LoVo (cell line): ENCODE measurements at places on chromosomes 5 and 9.

DNA sequence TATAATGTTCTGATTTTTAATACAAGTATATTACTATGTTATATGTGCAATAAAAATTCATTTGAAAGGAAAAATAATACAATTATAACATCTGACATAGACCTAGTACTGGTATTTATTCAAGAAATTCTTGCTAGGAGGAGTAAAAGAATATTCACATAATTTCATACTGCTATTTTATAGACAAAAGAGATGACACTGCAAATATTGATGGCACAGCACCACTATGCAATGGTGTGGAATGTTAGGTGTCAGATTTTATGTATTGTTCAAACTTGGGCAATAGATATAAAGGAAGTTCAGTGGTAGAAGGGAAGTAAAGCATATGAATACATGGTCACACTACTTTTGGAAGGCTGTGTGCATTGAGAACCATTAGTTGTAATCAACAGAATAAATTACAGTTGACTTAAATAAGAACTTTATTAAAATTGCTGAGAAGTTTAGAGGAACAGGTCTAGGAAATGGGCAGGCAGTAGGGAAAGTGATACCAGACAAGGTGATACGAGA is 143.9 kb downstream of the OR2K2 start:
- DNase-seq = no peak

- no peak for DNase-seq
Measured at GRCh38 chr5:147396070-147396823, 113.6 kb downstream of the DPYSL3 start.

GRCh38 chr9:134204041-134204440 is 39.7 kb upstream of the RNU6ATAC start:
- no peak for DNase-seq

GRCh38 chr5:121138952-121139351 is 674.9 kb downstream of the PRR16 start:
- DNase-seq = no peak

DNA sequence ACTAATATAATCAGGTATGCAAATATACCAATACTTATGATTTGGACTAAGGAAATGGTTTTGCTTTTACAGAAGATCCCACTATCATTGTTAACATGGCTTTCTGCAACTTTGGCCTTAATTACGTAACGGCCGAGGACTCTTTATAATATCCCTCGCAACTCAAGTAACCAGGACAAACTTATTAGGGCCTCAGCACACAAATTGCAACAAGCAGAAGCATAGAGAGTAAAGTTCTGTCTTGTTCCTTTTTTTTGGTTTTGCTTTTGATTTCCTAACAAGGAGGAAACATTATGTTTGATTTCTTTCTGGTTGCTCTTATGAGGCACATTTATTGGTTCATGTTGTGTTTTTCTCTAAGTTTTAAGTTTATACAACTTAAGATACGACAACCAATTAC is 60.4 kb downstream of the RORB start:
- DNase-seq = no peak

- DNase-seq = no peak
Measured at GRCh38 chr5:153562189-153562588, 71.7 kb downstream of the GRIA1 start.
